Stimulated activated CD4-positive, alpha-beta T cell treated with anti-CD3 and anti-CD28 coated beads, Interleukin-1b, Interleukin-23, amount 100 ng/mL, for 1 hour (primary cell): ENCODE measurements at places on chromosomes 7 and 10.

DNA sequence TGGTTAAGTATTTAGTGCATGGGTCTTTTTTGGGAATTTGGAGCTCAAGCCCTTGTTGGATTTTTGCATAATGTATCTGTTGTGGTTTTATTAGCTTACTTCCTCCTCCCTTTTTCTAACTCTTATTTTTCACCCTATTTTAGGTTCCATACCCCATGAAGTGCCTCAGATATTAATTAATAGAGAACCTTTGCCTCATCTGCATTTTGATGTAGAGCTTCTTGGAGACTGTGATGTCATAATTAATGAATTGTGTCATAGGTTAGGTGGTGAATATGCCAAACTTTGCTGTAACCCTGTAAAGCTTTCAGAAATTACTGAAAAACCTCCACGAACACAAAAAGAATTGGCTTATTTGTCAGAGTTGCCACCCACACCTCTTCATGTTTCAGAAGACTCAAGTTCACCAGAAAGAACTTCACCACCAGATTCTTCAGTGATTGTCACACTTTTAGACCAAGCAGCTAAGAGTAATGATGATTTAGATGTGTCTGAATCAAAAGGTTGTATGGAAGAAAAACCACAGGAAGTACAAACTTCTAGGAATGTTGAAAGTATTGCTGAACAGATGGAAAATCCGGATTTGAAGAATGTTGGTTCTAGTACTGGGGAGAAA, 28.0 kb downstream of the SIRT1 start:
- no peak for DNase-seq

GRCh38 chr7:158256091-158256816, 331.4 kb downstream of the PTPRN2 start:
- DNase-seq, result no peak

GRCh38 chr10:74223755-74224529, 72.9 kb downstream of the ADK start:
- no peak for DNase-seq

GRCh38 chr7:32088451-32088881, 18.3 kb upstream of the PDE1C start:
- DNase-seq, result no peak

DNA sequence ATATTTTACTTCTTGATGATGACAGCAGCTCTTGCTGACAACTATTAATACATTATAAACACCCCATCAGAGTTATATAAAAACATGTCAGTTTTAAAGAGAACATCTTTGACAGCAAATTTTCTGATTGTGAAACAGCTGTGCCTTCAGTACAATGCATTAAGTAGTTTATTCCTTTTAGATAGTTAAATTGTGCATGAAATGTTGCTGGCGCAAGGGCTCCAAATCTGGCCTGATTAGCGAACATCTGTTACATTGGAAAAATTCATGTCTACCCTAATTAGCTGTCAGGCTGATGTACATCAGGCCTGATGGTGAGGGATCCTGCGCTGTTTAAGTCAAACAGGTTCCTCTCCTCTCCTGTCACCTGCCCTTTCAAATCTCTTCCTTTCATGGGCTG, 171.9 kb upstream of the SP8 start:
- DNase-seq, result no peak

GRCh38 chr7:16455591-16455990, 9.9 kb downstream of the SOSTDC1 start:
- no peak for DNase-seq
